ENCODE measurements at places on chromosomes 6 and 20.

DNA sequence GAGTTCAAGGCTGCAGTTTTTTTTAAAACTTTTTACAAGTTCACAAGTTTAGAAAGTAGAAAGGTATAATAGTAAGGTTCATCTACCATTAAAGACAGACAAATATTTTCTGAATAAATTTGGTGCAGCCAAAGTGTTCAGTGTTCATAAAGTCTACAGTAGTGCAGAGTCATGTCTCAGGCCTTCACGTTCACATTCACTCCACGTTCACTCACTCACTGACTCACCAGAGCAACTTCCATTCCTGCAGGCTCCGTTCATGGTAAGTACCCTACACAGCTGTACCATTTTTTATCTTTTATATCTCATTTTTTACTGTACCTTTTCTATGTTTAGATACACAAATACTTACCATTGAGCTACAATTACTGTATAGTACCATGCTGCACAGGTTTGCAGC, 67.6 kb downstream of the B4GALT5 start:
- no peak for DNase-seq

- no peak for DNase-seq
Measured at GRCh38 chr20:4111440-4112411, 96.4 kb upstream of the RNF24 start.

DNA sequence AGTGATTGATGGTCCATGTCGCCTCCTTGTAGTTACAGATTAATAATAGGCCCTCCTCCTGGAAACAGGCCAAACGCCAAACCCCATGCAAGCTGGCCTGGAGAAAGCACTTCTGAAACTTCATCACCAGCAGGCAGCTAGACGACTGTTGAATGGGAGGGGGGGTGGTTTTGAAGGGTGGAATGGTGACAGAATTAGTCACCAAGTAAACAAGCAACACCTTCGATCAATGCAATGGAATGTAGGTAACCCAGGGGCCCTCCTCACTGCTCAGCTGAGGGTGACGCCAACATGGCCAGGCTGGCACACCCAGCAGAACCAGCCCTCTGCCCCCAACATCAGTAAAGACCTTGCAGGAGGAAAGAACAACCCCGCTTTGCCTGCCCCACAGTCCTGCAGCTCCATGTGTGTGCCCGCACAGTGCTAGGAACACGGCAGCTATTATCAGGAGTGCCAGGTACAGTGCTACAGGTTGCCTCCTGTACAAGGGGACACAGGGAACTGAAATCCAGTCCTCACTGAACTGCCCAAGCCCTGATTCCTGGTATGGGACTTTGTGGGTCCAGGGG, 2.7 kb downstream of the BCAS1 start:
- DNase-seq, result no peak

DNA sequence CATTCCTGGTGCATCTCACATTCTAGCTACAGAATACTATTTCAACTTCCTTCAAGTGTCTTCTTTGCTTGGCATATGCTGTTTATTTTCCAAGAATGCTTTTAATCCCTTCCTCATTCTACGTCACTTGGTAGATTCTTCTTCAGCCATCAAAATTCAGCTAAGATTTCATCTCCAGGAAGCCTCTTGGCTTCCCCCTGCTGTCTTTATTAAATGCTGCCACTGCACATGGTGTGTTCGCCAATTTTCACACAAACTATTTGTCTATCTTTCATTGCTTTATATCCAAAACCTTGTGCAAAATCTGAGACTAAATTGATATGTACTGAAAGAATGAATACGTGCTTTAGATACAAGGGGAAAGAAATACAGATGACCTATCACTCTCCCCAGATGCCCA, 253.0 kb downstream of the RFPL4B start:
- no peak for DNase-seq

GRCh38 chr6:3737149-3737830, 14.2 kb downstream of the PXDC1 start:
- no peak for DNase-seq

DNA sequence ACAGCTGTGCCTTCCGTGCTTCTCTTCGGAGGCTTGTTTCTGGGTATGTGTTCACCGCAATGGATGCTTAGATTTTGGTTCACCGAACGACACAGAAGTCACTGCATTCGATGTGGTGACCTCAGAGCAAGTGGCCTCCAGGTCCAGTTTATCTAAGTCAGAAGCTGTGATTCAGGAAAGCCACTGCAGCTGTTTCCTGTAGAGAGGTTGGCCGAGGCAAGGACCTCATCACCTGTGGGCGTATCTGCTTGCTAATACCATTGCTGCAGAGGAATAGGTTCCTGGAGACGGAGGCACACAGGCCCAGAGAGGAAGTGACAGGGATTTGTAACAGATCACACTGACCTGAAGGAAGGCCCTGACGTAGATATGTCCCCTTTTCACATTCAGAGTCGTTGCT, 82.7 kb downstream of the FARS2 start:
- no peak for DNase-seq

- no peak for DNase-seq
Measured at GRCh38 chr6:3389390-3390167, 67.3 kb downstream of the SLC22A23 start.

DNA sequence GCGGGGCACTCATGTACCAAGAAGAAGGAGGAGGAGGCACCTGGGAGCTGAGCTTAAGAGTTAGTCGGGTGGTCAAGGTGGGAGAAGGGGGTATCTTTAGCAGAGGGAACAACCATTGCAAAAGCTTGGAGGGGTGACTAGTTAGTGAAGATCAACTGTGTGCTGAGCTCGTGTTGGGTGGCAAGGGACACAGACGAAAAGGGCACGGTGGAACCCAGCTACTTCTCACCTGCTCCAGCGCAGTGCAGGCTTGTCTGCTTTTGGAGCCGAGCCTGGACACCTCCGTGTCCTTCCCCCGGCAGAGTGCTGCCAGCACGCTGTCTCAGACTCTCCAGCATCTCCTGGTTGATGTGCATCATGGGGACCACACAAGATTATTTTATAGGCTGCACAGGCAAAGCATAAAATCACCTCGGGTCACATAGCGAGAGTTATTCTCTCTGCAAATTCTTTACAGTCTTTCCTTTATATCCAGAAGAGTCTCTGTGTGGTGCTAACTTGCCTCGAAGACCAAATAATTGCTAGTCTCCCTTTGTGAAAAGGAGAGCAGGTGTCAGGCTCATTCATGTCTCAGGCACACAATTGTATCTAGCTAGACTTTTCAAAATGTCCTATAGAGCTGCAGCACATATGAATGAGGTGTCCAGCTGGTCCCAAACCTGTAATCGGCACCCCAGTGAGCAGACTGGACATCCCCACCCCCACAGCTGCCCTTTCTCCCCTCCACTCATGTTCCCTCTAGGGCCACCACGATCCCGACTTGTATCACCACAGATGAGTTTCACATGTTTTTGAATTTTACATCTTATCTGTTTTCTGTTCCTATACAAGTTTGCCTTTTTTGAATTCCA, 123.4 kb downstream of the CEBPB start:
- DNase-seq, result no peak

DNA sequence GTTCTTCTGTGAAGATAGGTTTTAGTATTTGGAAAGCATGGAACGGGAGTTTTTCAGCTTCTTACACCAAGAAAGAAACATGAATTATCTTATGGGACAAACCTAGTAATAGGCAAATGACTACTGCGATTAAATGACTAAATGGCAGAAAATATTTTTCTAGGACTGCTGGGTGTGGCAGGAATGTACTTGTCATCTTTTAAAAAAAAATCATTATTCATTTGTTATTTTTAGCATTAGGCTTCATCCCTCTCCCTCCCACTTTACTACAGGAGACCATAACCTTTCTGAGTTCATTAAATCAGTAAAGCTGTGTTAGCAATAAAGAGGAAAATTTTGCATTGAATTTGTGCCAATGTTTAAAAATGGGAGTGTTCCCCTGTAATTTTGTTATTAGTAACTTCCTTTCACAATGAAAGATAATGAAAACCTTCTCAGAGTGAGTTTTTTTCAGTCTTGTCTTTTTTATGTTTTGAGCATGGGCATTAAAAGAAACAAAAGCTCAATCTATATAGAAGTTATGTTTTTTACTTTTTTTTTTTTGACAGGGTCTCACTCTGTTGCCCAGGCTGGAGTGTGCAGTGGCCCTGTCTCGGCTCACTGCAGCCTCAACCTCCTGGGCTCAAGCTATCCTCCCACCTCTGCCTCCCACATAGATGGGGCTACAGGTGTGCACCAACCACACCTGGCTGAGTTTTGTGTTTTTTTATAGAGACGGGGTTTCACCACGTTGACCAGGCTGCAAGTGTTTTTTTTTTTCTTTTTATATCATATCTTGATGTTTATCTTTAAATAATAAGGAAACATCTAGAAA, 105.6 kb upstream of the CLDN20 start:
- DNase-seq, result no peak

GRCh38 chr6:117485433-117485832, 3.0 kb downstream of the DCBLD1 start:
- no peak for DNase-seq

DNA sequence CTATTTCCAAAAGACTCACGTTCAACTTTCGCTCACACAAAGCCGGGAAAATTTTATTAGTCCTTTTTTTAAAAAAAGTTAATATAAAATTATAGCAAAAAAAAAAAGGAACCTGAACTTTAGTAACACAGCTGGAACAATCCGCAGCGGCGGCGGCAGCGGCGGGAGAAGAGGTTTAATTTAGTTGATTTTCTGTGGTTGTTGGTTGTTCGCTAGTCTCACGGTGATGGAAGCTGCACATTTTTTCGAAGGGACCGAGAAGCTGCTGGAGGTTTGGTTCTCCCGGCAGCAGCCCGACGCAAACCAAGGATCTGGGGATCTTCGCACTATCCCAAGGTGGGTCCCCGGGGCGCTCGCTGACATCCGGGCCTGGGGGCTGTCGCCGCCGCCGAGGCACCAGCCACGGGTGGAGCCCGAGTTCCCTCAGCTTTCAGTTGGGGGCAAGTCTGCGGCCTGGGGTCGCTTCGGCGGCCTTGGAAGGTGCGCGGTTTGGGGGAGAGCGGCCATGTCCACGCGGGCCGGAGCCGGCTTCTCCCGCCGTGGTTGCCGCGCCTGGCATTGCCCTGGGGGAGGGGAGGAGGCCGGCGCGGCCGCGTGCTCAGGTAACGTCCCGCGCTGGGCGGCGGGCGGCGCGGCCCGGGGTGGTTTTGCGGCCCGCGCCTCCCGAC, 429 bp downstream of the AMD1 start:
- DNase-seq, result no peak

DNA sequence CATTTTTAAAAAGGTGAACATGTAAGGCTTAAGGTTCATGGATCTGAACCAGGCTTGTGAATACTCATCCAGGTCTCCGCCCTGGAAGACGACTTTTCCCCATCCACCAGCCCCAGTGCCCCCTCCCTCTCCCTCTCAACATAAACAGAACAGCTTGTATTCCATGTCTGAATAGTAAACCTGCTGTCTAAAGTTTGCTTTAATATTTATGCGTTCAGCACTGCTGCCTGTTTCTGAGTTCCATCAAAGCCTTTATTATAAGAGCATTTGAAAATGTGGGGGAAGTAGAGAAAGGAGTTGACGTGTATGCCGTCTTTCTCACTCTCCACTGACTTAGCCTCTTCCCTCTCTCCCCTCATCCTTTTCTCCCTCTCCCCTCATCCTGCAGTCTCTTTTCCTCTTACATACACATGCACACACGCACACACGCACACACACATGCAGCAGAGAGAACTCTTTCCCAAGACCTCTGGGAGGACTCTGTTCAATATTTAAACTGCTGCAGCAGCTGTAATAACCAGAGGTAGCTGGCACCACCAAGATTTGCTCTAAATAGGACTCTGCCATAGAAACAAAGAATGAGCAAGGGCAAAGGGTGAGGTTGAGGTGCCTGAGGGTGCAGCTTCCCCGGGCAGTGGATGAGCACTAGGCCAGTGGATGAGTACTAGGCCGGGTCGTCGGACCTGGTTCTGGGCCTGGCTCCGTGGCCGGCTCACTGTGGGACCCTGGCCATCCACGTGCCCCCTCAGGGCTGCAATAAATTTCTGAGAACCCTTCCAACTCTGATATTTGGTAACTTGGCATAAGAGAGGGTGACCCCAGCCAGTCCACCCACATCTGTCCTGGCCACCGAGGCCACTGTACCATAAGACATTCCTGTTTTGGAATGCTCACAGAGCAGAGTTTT, 35.4 kb upstream of the VSTM2L start:
- no peak for DNase-seq

DNA sequence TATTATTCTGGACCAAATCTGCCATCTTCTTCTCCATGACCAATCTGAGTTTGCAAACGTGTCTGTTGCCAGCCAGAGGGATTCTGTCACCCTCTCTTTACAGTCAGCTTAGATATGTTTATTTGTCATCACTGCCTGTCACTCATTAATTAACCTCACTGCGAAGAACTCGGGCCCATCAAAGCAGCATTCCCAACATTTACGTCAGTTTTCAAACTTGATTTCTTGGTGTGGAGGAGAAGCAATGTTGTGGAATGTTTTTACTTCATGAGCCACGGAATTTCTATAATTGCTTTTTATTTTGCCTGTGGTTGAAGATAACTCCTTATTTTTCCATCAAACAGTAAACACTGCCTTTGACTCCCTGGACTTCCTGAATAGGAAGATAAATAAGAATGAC, 91.8 kb upstream of the CNKSR3 start:
- no peak for DNase-seq

Data from NCI-H1092 treated with DMSO at 0.1 percent for 48 hours (cell line).